ENCODE measurements at places on chromosomes 4 and X. TPM values are rescaled to one million over a fixed set of nuclear protein-coding genes. Genes with fewer than 3 reads are reported as not detected.

The NDST4 gene
- total RNA-seq, result not detected

The BTC gene
- 7.7 TPM for total RNA-seq

The ARHGAP6 gene
- 51.9 TPM for total RNA-seq

The GAGE12F gene
- not detected for total RNA-seq

The LRRC66 gene
- 0.40 TPM for total RNA-seq

The KLHL13 gene
- total RNA-seq, result 1.8 TPM

The FAM47A gene
- total RNA-seq, result not detected

The TCEAL6 gene
- total RNA-seq, result not detected

The ADRA2C gene
- total RNA-seq, result 3.5 TPM

The PCGF3 gene
- 50.3 TPM for total RNA-seq

The VCX3A gene
- total RNA-seq, result not detected

The MSL3 gene
- 21.8 TPM for total RNA-seq

The UGT2A1 gene
- not detected for total RNA-seq

The SUPT20HL1 gene
- total RNA-seq, result not detected

The ARMCX5 gene
- total RNA-seq, result 20.3 TPM

The UPF3B gene
- 4.0 TPM for total RNA-seq

The ANOS1 gene
- 39.2 TPM for total RNA-seq

The TMEM175 gene
- total RNA-seq, result 43.2 TPM

The MAGEB1 gene
- not detected for total RNA-seq

The HTRA3 gene
- total RNA-seq, result 17.2 TPM

The MAGEA4 gene
- total RNA-seq, result not detected

The PNMA5 gene
- total RNA-seq, result not detected

The IL1RAPL2 gene
- not detected for total RNA-seq

The ZDHHC15 gene
- 4.8 TPM for total RNA-seq

The NUP62CL gene
- 15.2 TPM for total RNA-seq

The RNF175 gene
- not detected for total RNA-seq

The DAPP1 gene
- total RNA-seq, result 1.5 TPM

The SEL1L3 gene
- total RNA-seq, result 23.9 TPM

The RNF212 gene
- total RNA-seq, result 6.7 TPM

The NLGN4X gene
- total RNA-seq, result 3.2 TPM

The RTL9 gene
- 1.1 TPM for total RNA-seq

The CT45A10 gene
- not detected for total RNA-seq

The CC2D2A gene
- total RNA-seq, result 15.0 TPM

The PPBP gene
- 1.3 TPM for total RNA-seq

The EMCN gene
- total RNA-seq, result 27.0 TPM

The TNIP3 gene
- total RNA-seq, result not detected

The SAT1 gene
- total RNA-seq, result 821 TPM

The SSX1 gene
- total RNA-seq, result not detected

The SPOCK3 gene
- not detected for total RNA-seq

The RHOXF2B gene
- not detected for total RNA-seq

The CLDN34 gene
- 0.67 TPM for total RNA-seq

The BRS3 gene
- total RNA-seq, result not detected

The LINC00632 gene
- 74.6 TPM for total RNA-seq

The MAOA gene
- 362 TPM for total RNA-seq

The MSX1 gene
- 13.4 TPM for total RNA-seq

All from thyroid gland (tissue), 4 donors.